ENCODE measurements at places on chromosomes 1 and 21. TPM values are rescaled to one million over a fixed set of nuclear protein-coding genes. Genes with fewer than 3 reads are reported as not detected.

Gene USH2A
- total RNA-seq = not detected

Gene ETV3L
- not detected for total RNA-seq

Gene PLEKHN1
- total RNA-seq = 2.4 TPM

GRCh38 chr1:116721451-116722007 lies 32.7 kb upstream of the CD2 start:
- DNase-seq = no peak

GRCh38 chr1:65243491-65243890 lies 65.9 kb upstream of the DNAJC6 start:
- DNase-seq = no peak

- DNase-seq = no peak
Measured at GRCh38 chr1:207006914-207007313, 25.6 kb downstream of the C1orf116 start.
